ENCODE measurements at places on chromosomes 3 and 15. TPM values are rescaled to one million over a fixed set of nuclear protein-coding genes. Genes with fewer than 3 reads are reported as not detected.

THBS1 gene
- 64.4 TPM for polyA plus RNA-seq

RCCD1 gene
- polyA plus RNA-seq: 13.0 TPM

CHRNA3 gene
- polyA plus RNA-seq: 0.22 TPM

FAM174B gene
- 11.8 TPM for polyA plus RNA-seq

GCSAM gene
- 0.13 TPM for polyA plus RNA-seq

OR5K2 gene
- not detected for polyA plus RNA-seq

NEO1 gene
- 23.8 TPM for polyA plus RNA-seq

CCDC54 gene
- polyA plus RNA-seq: not detected

GNB4 gene
- polyA plus RNA-seq: 4.5 TPM

SERPINI2 gene
- polyA plus RNA-seq: 0.33 TPM

POLQ gene
- 0.22 TPM for polyA plus RNA-seq

STRA6 gene
- 0.47 TPM for polyA plus RNA-seq

C15orf39 gene
- polyA plus RNA-seq: 4.8 TPM

DLG1 gene
- 41.1 TPM for polyA plus RNA-seq

ALDH1L1 gene
- 8.3 TPM for polyA plus RNA-seq

DLL4 gene
- polyA plus RNA-seq: 15.7 TPM

MUSTN1 gene
- polyA plus RNA-seq: 30.0 TPM
